ENCODE measurements at places on chromosomes 2 and 18.

GRCh38 chr18:59202258-59202820 is 17.6 kb upstream of the GRP start:
- DNase-seq, result no peak

- no peak for DNase-seq
These were observed 25.6 kb upstream of the RPE start for GRCh38 chr2:209976698-209977385.

GRCh38 chr18:7677001-7677400 is 109.9 kb downstream of the PTPRM start:
- no peak for DNase-seq

- no peak for DNase-seq
These were observed 56.8 kb downstream of the BIN1 start for GRCh38 chr2:127049927-127050802.

- DNase-seq, result no peak
These were observed 88.1 kb downstream of the VSNL1 start for GRCh38 chr2:17628349-17629261.

GRCh38 chr18:11963991-11964484 is 17.3 kb upstream of the IMPA2 start:
- DNase-seq, result no peak

GRCh38 chr2:231159306-231159705 is 34.5 kb upstream of the HTR2B start:
- DNase-seq, result no peak

- no peak for DNase-seq
These were observed 380.6 kb downstream of the TSN start for GRCh38 chr2:122136056-122136455.

GRCh38 chr18:54807303-54807702 is 21.0 kb upstream of the RAB27B start:
- DNase-seq, result no peak

- no peak for DNase-seq
These were observed 24.1 kb upstream of the INHBB start for GRCh38 chr2:120321721-120322284.

- no peak for DNase-seq
These were observed 34.8 kb upstream of the KLHL29 start for GRCh38 chr2:23350041-23350791.

DNA sequence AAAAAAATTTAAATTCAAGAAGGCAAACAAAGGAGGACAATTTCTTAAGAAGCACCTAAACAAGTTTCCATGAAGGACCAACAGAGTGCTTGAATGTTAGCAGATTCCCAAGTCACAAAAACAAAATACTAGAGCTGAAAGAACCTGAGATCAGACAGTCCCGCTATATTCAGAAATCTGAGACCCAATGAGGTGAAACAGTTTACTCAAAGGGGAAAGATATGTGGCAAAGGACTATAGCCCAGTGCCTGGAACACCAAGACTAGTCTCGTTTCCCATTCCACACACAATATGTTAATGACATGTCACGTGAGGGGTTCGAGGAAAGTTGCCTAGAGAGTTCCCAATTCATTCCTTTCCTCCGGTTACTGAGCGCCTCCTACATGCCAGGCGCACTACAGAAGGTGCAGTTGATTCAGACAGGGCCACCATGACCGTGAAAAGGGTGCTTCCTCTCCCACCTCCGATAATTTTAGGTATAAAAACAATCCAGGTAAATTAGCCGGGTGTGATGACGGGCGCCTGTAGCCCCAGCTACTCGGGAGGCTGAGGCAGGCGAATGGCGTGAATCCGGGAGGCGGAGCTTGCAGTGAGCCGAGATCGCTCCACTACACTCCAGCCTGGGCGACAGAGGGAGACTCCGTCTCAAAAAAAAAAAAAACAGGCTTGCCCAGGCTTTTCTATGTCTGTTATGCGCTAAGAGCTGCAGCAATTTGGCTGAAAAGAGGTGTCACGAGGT is 617 bp downstream of the SRBD1 start:
- DNase-seq, result peak; percentile 62

- DNase-seq, result peak; percentile 86
These were observed 72.4 kb upstream of the IL1R1 start for GRCh38 chr2:102070058-102070642.

DNA sequence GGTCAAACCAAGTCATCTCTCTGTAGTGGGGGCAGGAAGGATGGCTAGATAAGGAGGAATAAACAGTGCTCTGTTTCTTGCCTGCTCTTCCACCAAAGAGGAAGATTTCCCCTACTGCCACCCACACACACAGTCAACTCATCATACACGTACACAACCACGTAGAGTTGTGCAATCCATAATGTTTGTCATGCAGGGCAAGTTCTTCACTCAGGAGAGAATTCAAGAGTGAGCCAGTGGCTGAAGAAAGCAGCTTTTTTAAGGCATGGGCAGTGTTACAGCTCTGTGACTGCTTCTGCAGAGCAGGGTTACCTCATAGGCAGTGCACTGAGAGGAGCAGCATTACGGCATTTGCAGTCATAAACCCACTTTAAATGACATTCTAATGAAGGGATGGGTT is 283.0 kb downstream of the RND3 start:
- peak; percentile 81 for DNase-seq

DNA sequence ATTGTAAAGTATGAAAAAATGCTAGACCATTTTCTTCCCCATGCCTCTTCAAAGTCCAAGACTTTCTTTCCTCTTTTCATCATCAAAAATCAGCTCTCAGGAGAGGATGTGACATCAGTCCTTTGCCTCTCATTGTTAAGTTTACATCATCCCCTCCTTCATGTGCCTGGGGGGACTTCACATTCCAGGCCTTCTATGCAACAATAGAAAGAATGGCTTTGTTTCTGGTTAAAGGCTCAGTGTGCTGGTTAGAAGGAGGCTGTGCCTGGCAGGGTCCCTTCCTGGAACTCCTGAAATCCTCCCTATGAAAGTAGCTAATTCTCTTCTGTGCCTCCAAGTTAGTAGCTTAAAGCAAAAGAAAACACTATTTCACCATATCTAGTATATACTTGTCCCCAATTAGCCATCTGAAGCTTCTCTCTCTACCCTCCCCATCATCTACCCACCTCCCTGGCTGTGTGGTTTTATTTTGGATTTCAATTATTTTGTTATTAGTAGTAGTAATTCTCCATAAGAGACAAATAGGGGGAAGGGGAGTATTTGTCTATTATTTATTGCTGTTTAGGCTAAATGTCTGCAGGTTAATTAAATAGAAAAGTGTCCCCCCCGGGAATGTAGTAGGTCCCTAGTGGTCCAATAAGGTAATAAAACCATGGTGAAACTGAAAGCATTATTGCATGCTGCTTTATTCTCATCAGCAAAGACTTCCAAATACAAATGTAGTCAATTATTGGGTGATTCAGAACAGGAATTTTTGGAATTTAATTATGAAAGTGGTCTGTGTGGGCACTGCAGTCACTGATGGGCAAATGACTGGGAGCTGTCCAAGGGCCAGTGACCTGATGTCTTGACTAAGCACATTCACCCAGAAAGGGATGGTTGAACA is 69.0 kb downstream of the CPO start:
- no peak for DNase-seq

- peak; percentile 48 for DNase-seq
These were observed 30.9 kb upstream of the SERPINB12 start for GRCh38 chr18:63511285-63511684.

GRCh38 chr2:231174211-231174651 is 24.2 kb upstream of the ARMC9 start:
- no peak for DNase-seq

- DNase-seq, result no peak
These were observed 70.8 kb upstream of the SMAD7 start for GRCh38 chr18:49021433-49022129.

DNA sequence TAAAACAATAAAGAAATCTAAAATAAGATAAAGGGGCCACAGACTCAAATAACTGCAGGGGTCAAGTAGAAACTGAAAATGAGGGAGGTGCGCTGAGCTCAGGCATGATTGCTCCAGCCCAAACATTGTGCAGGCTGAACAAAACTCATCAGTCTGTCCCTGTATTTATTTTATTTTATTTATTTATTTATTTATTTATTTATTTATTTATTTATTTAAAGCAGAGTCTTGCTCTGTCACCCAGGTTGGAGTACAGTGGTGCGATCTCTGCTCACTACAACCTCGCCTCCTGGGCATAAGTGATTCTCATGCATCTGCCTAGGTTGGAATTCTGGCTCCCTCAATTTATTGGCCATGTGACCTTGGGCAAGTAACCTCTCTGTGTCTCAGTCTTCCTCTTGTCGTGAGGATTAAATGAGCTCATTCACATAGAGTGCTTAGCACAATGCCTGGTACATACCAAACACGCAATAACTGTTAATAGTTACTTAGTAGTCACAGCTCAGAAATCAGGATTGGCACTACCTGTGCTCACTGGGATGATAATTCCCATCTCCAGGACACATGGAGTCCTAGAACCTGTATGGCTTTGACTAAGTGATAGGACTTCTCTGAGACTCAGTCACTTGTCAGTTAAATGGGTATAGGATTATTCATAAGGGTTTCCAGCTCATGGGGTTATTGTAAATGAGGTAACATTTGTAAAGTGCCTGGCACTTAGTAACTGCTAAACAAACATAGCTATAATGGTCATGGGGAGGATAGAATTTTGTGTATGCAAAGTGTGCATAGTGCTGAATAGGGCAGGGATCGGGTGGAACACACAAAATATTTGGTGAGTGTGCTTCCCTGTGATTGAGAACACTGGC is 6.0 kb downstream of the SPEG start:
- no peak for DNase-seq

GRCh38 chr2:10297191-10297830 is 5.4 kb upstream of the HPCAL1 start:
- no peak for DNase-seq

GRCh38 chr2:83633423-83633822 is 825.7 kb downstream of the SUCLG1 start:
- no peak for DNase-seq

- no peak for DNase-seq
These were observed 121.0 kb upstream of the SMAD7 start for GRCh38 chr18:49071778-49072177.

DNA sequence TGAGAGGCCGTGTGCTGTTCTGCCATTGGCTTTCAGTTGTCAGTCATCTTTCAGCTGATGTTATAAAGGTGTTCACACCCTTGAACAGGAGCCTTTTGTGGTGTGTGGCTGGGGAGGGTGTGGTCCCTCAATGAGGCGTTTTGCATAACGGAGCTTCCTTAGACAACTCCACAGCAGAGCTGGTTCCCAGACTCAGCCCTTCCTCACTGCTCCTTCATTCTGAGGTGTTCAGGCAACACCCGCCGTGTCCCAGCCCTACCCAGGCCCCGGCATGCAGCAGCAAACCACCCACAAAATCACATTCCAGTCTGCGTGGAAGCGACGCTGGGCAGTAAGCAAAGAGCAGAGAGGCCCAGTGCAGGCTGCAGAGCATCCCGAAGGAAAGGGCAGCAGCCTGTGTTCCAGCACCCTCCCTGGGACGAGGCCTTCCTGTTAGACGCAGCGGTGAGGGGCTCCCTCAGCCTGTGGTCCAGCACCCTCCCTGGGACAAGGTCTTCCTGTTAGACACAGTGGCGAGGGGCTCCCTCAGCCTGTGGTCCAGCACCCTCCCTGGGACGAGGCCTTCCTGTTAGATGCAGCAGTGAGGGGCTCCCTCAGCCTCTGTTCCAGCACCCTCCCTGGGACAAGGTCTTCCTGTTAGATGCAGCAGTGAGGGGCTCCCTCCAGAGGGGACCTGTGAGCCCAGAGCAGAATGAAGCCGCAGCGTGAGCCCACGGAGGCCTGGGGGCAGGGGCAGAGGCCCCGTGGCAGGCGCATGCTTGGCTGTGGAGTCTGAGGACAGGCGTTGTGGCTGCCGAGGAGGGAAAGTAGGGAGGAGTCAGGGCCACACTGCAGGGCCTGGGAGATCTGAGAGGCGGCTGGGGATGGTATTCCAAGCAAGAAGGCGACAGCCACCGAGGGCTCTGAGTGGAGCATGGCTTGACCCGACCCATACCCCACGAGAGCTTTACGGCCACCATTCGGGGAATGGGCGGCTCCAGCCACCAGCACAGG is 201.8 kb upstream of the HDAC4 start:
- DNase-seq, result no peak

GRCh38 chr18:61964616-61965015 is 71.8 kb upstream of the RNF152 start:
- no peak for DNase-seq

- peak; percentile 61 for DNase-seq
These were observed 373.4 kb downstream of the LPIN1 start for GRCh38 chr2:12119841-12120240.

GRCh38 chr2:124437811-124438210 is 412.7 kb downstream of the CNTNAP5 start:
- no peak for DNase-seq

DNA sequence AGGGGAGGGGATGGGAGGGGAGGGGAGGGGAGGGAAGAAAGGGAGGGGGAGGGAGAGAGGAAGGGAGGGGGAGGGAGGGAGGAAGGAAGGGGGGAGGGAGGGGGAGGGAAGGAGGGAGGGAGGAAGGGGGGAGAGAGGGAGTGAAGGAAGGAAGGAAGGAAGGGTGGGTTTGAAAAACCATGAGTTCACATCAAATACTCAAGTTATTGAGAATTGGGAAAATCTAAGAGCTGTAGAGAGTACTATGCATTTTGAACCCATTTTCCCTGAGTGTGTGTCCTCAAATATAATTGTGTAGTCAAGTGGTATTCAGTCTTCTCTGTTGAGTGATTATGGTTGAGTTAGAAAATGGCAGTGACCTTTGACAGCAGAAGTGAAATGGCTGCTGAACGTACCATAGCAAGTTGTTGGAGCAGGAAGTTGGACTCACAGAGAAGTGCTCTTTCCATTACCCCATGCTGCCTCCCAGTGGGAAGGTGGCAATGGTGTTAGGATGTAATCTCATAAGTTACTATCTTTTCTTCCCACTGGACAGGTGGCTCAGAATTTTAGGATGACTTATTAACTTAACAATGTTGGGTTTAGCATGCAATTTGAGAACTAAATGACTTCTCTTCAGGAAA is 214.6 kb downstream of the SETBP1 start:
- DNase-seq, result no peak

DNA sequence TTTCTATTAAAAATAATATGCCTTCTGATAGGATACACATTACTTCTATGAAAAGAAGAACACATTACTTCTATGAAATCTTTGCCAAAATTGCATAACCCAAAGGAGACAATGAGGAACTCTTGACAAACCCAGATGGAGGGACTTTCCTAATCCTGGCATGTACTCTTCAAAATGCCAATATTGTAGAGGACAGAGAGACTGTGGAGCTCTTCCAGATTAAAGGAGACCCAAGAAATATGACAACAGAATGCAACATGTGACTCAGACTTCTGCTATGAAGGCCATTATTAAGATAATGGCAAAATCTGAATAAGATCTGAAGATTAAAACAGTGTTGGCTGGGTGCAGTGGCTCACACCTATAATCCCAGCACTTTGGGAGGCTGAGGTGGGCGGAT is 22.2 kb downstream of the SOWAHC start:
- no peak for DNase-seq

- DNase-seq, result no peak
These were observed 130.4 kb upstream of the PELI1 start for GRCh38 chr2:64274399-64275173.

All from stromal cell of bone marrow (primary cell).